ENCODE measurements at places on chromosomes 2 and 18.

DNA sequence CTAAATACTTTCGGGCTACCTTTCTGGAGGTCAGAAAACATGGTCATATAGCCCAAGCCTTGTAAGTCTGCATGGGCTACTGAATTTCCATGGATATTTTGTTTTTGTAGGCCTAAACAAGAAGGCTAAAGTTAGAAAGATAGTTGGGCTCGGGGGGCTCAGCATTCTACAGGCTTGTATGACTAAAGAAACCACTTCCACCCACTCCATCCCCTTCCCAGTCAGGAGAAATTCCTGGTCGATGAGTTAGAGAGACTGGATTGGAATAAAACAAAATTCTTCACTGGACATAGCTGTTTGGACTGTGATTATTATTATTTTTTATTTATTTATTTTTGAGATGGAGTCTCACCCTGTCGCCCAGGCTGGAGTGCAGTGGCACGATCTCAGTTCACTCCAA, 539.4 kb upstream of the TNP1 start:
- H3K27ac ChIP-seq, result no peak overlapping the region
- no peak overlapping the region for H3K4me3 ChIP-seq
- no peaks in the 10 kb centered on the region for H3K4me1 ChIP-seq

DNA sequence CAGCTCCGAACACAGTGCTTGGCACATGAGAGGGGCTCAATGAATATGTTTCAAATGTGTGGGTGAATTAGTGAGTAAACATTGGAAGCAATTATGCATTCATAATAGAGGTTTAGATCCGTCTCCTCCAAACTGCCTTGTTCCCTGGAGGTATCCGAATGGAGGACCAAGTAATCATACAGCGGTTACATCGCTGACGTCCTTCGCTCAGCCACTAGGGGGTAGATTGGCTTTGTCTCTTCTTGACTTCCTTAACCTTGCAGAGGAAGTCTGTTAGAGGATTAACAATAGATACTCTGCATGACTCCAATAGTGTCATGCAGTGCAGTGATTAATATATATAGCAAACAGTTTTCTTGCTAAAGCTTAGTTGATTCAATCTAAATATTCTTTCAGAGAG, 517.0 kb downstream of the PTPRM start:
- no peak overlapping the region for H3K27ac ChIP-seq
- DNase-seq, result no peak
- H3K4me1 ChIP-seq, result no peaks in the 10 kb centered on the region
- no peaks in the 10 kb centered on the region for H3K36me3 ChIP-seq
- no peaks in the 10 kb centered on the region for H3K27me3 ChIP-seq

- H3K27me3 ChIP-seq, result peaks cover 4% of the 10 kb centered on the region
- no peaks in the 10 kb centered on the region for H3K36me3 ChIP-seq
These were observed at the start of gene NPPC for GRCh38 chr2:231926180-231926741. Gene NPPC (minus strand): TSS chr2:231926396. CDS start chr2:231926249, 147 bp downstream.

- DNase-seq, result no peak
- peaks cover 13% of the 10 kb centered on the region for H3K4me1 ChIP-seq
- no peak overlapping the region for H3K27ac ChIP-seq
- H3K4me3 ChIP-seq, result no peak overlapping the region
These were observed 23.7 kb upstream of the SMAD7 start for GRCh38 chr18:48974304-48975119.

GRCh38 chr18:43389163-43389562, 111.9 kb upstream of the SYT4 start:
- H3K27ac ChIP-seq, result no peak overlapping the region
- H3K36me3 ChIP-seq, result no peaks in the 10 kb centered on the region
- no peaks in the 10 kb centered on the region for H3K4me1 ChIP-seq
- no peaks in the 10 kb centered on the region for H3K27me3 ChIP-seq
- H3K4me3 ChIP-seq, result peak overlapping the region; percentile 42

DNA sequence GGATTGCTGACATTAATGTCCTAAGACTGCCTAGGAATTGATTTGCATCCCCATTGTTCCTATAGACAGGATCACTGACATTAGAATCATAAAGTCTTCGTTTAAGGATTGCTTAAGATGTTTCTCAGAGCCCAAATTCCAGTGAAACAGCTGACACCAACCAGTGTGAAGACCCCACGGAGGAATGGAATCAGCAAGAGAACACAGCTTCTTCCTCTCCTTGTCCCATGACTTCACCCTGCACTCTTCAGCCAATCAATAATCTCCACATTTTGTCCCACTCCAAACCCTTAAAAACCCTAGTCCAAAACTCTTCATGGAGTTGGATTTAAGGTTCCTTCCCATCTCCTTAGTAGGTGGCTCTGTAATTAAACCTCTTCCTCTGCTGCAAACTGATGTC, 157.0 kb upstream of the NDUFV2 start:
- H3K4me3 ChIP-seq, result no peak overlapping the region
- no peak overlapping the region for H3K27ac ChIP-seq
- DNase-seq, result no peak
- H3K27me3 ChIP-seq, result no peaks in the 10 kb centered on the region
- H3K36me3 ChIP-seq, result no peaks in the 10 kb centered on the region

DNA sequence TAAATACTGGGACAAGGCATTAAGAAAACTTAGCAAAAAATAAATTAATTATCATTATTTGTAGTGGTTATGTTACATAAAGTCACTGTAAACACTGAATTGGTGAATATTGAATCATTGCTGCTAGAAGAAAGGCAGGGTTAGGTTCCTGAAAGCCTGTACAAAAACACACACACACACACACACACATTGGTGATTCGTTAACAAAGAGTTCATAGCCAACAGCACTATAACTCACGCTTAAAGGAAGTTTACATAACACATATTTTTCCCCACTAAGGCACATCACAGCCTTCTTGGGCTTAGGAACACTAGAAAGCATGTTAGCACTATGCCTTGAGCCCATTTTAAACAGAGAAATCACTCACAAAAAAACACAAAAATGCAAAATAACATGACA, 690.0 kb upstream of the PIK3C3 start:
- H3K27me3 ChIP-seq, result no peaks in the 10 kb centered on the region
- no peaks in the 10 kb centered on the region for H3K4me1 ChIP-seq
- no peak for DNase-seq
- H3K4me3 ChIP-seq, result no peak overlapping the region

- H3K4me1 ChIP-seq, result no peaks in the 10 kb centered on the region
- DNase-seq, result no peak
- no peak overlapping the region for H3K27ac ChIP-seq
- no peak overlapping the region for H3K4me3 ChIP-seq
- H3K36me3 ChIP-seq, result no peaks in the 10 kb centered on the region
These were observed 281.1 kb downstream of the SLC4A3 start for GRCh38 chr2:219908538-219908937.

GRCh38 chr18:36485772-36486171, 188.3 kb downstream of the FHOD3 start:
- DNase-seq, result no peak
- H3K36me3 ChIP-seq, result no peaks in the 10 kb centered on the region
- no peaks in the 10 kb centered on the region for H3K4me1 ChIP-seq

DNA sequence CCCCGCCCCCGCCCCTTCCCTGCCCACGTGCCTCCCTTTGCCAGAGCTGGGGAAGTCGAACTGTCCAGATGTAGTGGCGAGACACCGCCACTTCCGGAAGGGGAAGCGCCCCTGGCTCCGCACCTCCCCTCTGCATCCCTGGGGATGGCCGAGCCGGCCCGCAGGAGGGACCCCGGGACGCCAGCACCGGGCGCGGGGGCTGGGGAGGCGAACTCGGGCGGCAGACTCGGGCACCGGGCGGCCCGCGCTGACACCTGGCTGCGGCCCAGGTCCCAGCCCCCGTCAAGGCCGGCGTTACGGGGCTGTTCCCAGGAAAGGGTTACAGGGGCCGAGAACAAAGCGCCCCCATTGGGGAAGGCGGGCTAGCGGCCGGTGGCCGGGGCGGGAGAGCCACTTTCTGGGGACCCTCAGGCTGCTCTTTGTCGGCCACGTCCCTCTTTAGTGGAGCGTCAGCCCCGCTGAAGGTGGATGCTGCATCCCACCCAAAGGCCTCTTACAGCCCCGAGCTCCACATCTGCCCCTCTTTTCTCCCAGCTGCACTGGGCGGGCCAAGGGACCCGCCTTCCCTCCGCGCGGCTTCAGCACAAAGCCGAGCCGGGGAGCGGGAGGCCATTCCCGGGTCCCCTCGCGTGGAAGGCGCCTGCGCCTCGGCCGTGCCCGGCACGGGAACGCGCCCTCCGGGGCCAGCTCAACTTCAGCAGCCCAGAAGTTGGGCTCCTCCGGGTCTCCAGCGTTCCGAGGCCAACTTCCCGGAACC, 1.3 kb downstream of the SDC1 start:
- no peaks in the 10 kb centered on the region for H3K36me3 ChIP-seq
- H3K27ac ChIP-seq, result no peak overlapping the region
- peaks cover 18% of the 10 kb centered on the region for H3K4me1 ChIP-seq
- no peak for DNase-seq
- H3K27me3 ChIP-seq, result peaks cover 20% of the 10 kb centered on the region
- no peak overlapping the region for H3K4me3 ChIP-seq

DNA sequence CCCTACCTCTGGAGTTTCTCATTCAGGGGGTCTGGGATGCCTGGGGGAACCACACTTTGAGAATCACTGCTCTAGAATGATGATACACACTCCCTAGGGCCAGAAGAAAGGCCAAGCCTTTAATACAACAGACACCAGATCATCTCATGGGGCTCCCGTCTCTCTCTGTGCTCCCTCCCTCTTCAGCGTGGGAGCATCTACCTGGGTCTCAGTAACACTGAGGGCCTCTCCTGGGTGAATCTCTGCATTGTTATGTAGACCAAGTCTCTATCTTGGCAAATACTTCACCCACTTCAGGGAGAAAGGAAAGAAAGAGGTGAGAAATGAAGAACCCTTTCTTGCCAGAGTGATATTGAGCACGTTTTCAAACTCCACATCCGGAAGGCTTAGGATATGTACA, 146.8 kb upstream of the MSH6 start:
- no peak for DNase-seq
- no peak overlapping the region for H3K4me3 ChIP-seq
- H3K4me1 ChIP-seq, result no peaks in the 10 kb centered on the region

- H3K4me3 ChIP-seq, result no peak overlapping the region
- no peak for DNase-seq
- H3K27me3 ChIP-seq, result no peaks in the 10 kb centered on the region
These were observed 109.6 kb downstream of the GLI2 start for GRCh38 chr2:120845277-120845676.

GRCh38 chr2:238114851-238115660, 14.9 kb downstream of the ESPNL start:
- no peaks in the 10 kb centered on the region for H3K27me3 ChIP-seq
- no peak overlapping the region for H3K4me3 ChIP-seq
- H3K4me1 ChIP-seq, result no peaks in the 10 kb centered on the region
- no peak overlapping the region for H3K27ac ChIP-seq

- no peaks in the 10 kb centered on the region for H3K4me1 ChIP-seq
- H3K36me3 ChIP-seq, result no peaks in the 10 kb centered on the region
- no peak overlapping the region for H3K27ac ChIP-seq
- no peak overlapping the region for H3K4me3 ChIP-seq
These were observed 803.3 kb upstream of the CELF4 start for GRCh38 chr18:38368886-38369285.

Data from CD4-positive, CD25-positive, alpha-beta regulatory T cell (primary cell).